ENCODE measurements at places on chromosomes 6 and 20. TPM values are rescaled to one million over a fixed set of nuclear protein-coding genes. Genes with fewer than 3 reads are reported as not detected.

Gene SLC22A2
- polyA plus RNA-seq = not detected

DNA sequence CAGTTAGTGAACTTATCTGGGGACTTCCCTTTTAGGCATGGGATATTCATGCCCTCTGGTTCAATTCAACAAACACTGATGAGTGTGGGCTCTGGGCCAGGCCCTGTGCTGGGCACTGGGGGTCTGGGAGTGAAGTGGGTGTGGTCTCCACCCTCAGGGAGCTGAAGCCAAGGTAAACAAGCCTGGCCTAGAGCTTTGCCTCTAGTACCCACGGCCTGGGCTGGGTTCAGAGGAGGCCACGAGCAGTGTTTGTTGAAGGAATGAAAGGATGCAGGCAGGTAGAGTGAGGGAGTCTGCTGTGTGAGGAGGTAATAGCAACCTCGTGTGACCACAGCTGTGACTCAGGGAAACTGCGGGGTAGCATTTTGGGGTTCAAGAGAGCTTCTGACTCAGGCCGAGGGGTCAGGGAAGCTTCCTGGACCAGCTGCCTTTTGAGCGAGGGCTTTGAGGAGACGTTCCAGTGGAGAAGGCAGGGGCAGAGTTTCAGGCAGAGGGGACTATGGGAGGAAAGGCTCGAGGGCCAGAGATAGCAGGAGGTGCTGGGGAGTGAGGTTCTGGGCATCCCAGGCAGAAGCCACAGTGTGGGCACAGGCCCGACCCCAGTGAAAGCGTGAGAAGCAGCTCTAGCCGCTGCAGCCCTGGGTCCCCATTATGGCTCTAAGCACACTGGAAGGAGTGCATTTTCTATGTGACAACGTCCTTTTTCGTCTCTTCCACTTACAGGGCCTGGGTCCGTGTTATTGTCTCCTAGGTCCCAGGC lies 5.6 kb downstream of the MYLK2 start:
- no peak for DNase-seq

Gene ATP6V1G2
- 0.64 TPM for polyA plus RNA-seq

- no peak for DNase-seq
These were observed 8.6 kb downstream of the GABRR1 start for GRCh38 chr6:89208551-89208950.

DNA sequence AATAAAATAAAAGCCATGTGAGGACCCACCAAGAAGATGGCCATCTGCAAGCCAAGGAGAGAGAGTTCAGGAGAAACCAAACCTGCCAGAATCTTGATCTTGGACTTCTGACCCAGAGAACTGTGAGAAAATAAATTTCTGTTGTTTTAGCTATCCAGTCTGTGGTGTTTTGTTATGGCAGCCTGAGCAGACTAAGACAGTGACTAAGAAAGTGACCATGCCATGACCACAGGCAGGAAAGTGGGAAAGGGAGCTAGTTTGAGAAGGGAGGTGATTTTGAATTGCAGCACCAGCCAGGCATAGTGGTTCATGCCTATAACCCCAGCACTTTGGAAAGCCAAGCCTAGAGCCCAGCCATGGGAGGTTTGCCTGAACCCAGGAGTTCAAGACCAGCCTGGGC lies 21.9 kb upstream of the C6orf62 start:
- DNase-seq = no peak

Gene PCMTD2
- 19.9 TPM for polyA plus RNA-seq

- DNase-seq = no peak
These were observed 56.5 kb downstream of the DLL1 start for GRCh38 chr6:170234419-170234818.

Gene TNXB
- polyA plus RNA-seq = 1.7 TPM

GRCh38 chr6:125954735-125955339 lies 1.7 kb upstream of the HINT3 start:
- no peak for DNase-seq

GRCh38 chr6:21970569-21971300 lies 326.1 kb downstream of the PRL start:
- DNase-seq = no peak

Measured in A549 (cell line).